ENCODE measurements at places on chromosomes 2 and 18.

DNA sequence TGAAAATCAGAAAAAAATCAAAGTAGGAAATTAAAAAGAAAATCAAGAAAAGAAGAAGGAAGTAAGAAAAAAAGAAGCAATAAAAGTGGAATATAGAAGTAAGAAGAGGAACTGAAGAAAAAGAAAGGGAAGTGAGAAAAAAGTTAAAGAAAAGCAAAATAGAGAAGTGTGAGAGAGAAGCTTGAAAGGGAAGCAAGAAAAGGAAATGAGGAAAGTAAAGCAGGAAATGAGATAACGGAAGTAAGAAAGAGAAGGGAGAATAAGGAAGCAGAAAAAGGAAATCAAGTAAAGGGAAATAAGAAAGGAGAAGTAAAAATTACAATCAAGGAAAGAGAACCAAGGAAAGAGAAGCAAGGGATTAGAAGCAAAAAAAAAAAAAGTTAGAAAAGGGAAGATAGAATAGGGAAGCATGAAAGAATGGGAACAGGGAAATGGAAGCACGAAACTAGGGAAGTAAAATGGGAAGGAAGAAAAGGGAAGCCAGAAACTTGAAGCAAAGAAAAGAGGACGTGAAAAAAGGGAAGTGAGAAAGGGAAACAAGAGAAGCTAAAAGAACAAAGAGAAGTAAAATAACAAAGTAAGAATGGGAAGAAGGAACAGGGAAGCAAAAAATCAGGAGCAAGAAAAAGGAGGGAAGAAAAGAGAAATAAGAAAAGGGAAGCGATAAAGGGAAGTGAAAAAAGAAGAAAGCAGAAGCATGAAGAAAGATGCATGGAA lies 243.3 kb upstream of the NCKAP5 start:
- H3K4me1 ChIP-seq, result no peaks in the 10 kb centered on the region
- no peaks in the 10 kb centered on the region for H3K27me3 ChIP-seq
- no peak for DNase-seq
- no peaks in the 10 kb centered on the region for H3K36me3 ChIP-seq
- H3K4me3 ChIP-seq, result no peak overlapping the region

- peak; percentile 40 for DNase-seq
- H3K4me1 ChIP-seq, result peaks cover 16% of the 10 kb centered on the region
- peaks cover 2% of the 10 kb centered on the region for H3K27me3 ChIP-seq
These were observed 775 bp downstream of the RNF125 start for GRCh38 chr18:32019251-32019948.

DNA sequence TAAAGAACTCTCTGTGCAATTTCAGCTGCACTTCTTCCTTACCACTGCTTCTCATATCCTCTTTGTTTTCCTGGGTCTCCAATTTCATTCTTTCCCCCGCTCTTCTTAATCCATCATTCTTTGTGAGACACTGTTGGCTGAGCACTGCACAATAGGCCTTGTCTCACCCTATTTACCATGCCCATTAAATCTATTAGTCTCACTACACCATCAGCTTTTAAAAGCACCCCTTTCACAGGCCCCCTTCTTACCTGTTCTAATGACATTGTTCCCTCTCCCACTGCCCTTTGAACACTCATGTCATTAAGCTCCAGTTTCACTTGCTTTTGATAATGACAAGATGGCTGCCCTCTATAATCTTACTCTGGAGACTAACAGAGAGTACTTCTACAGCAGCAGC lies 404.1 kb upstream of the ACVR2A start:
- no peaks in the 10 kb centered on the region for H3K27me3 ChIP-seq
- H3K4me1 ChIP-seq, result no peaks in the 10 kb centered on the region
- no peak overlapping the region for H3K4me3 ChIP-seq
- no peak overlapping the region for H3K27ac ChIP-seq
- DNase-seq, result no peak

DNA sequence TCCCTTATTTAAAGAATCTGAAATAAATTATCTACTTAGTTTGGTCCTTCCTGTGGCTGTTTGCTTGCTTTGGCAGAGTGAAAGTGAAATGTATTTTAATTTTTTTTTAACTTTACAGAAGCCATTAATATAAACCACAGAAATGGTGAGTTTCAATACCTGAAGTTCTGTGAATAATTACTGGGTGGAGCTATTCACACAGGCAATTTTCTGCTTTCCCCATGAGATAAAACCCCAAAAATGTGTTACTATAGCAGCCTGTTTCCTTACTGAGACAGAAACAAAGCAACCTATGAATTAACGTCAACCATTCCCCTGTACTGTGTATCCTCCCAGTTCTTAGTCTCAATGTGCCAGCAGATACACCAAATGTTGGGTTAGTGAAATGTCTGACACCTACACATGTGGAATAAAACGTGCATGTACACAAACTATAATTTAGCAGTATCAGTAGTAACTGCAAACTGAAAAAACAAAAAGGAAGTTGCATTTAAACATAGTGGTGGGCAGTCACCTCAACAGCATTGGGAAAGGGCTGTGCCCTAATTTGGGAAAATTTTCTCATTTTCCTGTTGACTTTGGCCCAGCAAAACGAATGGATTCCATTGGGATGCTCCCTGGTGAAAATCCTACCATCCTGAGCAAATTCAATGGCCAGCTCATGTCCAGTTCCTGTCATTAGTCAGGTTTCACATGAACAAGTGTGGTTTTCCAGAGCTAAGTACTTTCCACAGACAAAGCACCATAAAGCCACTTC lies 73.1 kb upstream of the RMDN2 start:
- no peak overlapping the region for H3K4me3 ChIP-seq
- no peaks in the 10 kb centered on the region for H3K27me3 ChIP-seq
- peaks cover 4% of the 10 kb centered on the region for H3K4me1 ChIP-seq
- no peak for DNase-seq
- no peaks in the 10 kb centered on the region for H3K36me3 ChIP-seq

GRCh38 chr2:238706673-238707072 lies 141.2 kb upstream of the TWIST2 start:
- H3K27ac ChIP-seq, result no peak overlapping the region
- no peaks in the 10 kb centered on the region for H3K36me3 ChIP-seq
- no peak overlapping the region for H3K4me3 ChIP-seq
- H3K27me3 ChIP-seq, result no peaks in the 10 kb centered on the region
- no peak for DNase-seq

DNA sequence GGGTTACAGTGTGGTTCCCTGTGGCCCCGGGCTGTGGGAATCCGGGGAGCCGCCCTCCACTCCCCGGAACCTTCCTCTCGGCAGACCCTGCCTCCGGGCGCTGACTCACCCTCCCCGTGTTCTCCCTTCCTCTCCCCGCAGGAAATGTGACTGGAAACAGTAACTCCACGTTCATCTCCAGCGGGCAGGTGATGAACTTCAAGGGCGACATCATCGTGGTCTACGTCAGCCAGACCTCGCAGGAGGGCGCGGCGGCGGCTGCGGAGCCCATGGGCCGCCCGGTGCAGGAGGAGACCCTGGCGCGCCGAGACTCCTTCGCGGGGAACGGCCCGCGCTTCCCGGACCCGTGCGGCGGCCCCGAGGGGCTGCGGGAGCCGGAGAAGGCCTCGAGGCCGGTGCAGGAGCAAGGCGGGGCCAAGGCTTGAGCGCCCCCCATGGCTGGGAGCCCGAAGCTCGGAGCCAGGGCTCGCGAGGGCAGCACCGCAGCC lies 59.5 kb downstream of the TNFRSF11A start:
- DNase-seq, result no peak
- H3K4me1 ChIP-seq, result peaks cover 1% of the 10 kb centered on the region
- H3K27me3 ChIP-seq, result no peaks in the 10 kb centered on the region
- H3K27ac ChIP-seq, result no peak overlapping the region
- no peak overlapping the region for H3K4me3 ChIP-seq

- H3K27me3 ChIP-seq, result no peaks in the 10 kb centered on the region
- no peak overlapping the region for H3K27ac ChIP-seq
- no peak overlapping the region for H3K4me3 ChIP-seq
- H3K36me3 ChIP-seq, result no peaks in the 10 kb centered on the region
- no peaks in the 10 kb centered on the region for H3K4me1 ChIP-seq
These were observed 28.0 kb downstream of the ZNF519 start for GRCh38 chr18:14104201-14104600.

- no peaks in the 10 kb centered on the region for H3K27me3 ChIP-seq
- no peaks in the 10 kb centered on the region for H3K36me3 ChIP-seq
- H3K4me1 ChIP-seq, result no peaks in the 10 kb centered on the region
These were observed 9.6 kb downstream of the GPAT2 start for GRCh38 chr2:96025194-96025492.

GRCh38 chr2:2746731-2747130 lies 415.7 kb upstream of the MYT1L start:
- no peak for DNase-seq
- H3K36me3 ChIP-seq, result no peaks in the 10 kb centered on the region
- no peak overlapping the region for H3K4me3 ChIP-seq
- H3K27me3 ChIP-seq, result no peaks in the 10 kb centered on the region

DNA sequence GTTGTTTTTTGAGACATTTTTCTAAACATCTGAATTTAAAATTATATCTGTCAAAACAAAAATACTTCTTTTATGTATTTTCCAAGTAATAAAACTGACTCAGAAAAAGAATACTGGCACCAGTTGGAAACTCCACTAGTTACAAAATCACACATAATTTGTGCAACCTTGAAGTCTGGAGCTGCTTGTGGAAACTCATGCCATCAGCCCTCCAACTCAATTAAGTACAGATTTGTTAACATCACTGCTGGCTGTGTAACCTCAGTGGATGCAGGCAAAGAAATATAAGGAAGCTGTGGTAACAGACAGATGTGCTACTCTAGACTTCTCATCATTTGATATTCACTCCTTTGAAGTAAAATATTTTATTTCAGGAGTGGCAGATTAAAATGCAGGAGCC lies 30.0 kb upstream of the RAPH1 start:
- no peaks in the 10 kb centered on the region for H3K27me3 ChIP-seq
- no peaks in the 10 kb centered on the region for H3K36me3 ChIP-seq
- no peak for DNase-seq
- H3K4me3 ChIP-seq, result no peak overlapping the region

GRCh38 chr2:7375901-7376300 lies 458.7 kb downstream of the RNF144A start:
- H3K27ac ChIP-seq, result no peak overlapping the region
- H3K4me1 ChIP-seq, result no peaks in the 10 kb centered on the region
- no peaks in the 10 kb centered on the region for H3K27me3 ChIP-seq

DNA sequence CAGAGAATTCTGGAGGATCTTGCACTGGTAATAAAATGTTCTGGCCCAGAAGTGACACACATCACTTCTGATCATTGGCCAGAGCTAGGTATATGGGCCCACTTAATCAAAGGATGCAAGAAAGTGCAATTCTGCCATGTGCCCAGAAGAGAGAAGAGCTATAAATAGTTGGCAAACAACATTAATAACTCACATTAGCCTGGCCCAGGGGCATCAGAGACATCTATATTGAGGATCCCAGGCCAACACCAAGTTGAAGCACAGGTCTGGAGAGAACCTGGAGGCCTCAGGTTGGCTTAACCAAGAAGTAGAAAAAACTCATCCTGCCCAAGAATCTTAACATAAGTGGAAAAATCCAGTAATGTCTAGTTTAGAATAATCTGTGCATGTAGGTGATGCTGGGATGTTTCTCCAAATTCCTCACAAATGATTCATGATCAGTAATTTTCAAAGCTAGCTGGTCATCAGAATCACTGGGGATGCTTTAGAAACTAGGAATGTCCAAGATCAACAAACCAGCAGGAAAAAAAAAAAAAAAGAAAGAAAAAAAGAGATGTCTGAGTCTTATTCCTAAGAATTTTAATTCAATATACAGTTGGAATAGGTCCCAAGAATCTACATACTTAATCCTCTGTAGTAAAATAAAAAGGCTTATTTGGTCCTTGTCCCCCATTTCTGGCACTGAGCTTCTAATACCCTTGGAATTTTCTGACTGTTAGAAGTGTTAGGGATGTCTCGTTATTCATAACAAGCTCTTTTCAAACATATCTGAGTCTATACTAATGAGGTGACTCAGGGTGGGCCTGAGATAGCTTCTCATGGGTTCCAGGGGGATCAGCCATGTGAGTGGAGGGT lies 35.0 kb upstream of the EVA1A start:
- no peak for DNase-seq
- H3K27ac ChIP-seq, result no peak overlapping the region
- H3K4me1 ChIP-seq, result no peaks in the 10 kb centered on the region
- no peaks in the 10 kb centered on the region for H3K36me3 ChIP-seq

DNA sequence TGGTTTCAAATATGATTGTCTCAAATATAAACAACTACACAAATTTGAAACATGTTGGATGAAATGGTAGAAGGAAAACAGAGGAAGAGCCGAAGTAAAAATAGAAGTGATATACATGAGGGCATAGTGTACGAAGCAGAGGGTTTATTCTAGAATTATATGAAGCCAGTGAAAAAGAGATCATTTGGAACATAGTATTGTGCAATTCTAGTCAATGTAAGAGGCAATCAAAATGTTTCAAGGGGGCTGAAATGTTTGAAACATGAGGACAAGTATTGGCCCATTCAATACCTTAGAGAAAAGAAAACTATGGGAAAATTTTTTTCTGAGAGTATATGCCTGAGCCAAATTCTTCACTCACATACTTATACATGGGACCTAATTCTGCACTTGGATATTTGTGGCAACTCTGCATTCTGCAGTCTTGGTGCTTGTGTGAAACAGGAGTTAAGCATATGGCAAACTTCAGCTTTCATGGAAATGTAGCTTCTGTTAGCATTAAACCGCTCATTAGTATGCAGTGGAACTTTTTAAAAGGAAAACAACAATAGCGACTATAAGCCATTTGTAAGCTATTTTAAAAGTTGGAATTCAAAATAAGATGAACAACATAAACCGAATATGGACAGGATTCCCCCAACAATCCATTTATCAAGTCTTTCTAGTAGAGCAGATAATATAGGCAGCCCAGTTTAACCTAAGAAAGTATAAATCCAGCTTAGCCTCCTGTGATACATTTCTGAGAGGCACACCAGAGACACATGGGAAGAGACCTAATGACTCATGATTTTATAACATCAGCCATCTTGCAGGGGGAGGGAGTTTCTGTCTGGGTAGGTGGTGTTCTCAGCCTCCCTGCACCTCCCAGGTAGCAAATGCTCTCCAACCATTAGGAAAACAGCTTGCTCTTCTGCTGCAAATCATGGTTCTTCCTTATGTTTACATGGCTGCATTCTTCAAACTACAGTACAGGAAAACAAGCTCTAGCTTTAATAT lies 197.8 kb downstream of the PAX3 start:
- H3K27ac ChIP-seq, result no peak overlapping the region
- no peaks in the 10 kb centered on the region for H3K4me1 ChIP-seq

- no peaks in the 10 kb centered on the region for H3K27me3 ChIP-seq
- H3K27ac ChIP-seq, result no peak overlapping the region
- no peak for DNase-seq
- no peaks in the 10 kb centered on the region for H3K4me1 ChIP-seq
These were observed 169.8 kb downstream of the TRIM43 start for GRCh38 chr2:95761556-95761955.

DNA sequence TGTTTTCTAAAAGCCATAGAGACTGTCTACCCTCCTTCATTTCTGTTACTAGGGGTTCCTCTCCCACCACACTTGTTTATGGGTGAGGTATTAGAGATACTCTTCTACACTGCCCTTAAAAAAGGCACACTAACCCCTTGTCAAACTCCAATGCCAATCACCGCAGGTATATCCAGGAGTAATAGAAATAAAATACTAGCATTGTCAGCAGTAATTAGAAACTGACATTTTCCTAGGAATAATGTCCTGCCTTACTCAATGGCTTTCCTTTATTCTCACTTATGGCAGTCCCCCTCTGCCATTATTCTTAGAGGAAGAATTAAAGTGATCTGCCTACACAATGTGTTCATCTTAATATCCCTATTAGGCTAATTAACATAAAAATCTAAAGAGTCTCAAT lies 5.0 kb upstream of the BUB1 start:
- H3K36me3 ChIP-seq, result no peaks in the 10 kb centered on the region
- H3K4me3 ChIP-seq, result no peak overlapping the region
- H3K27ac ChIP-seq, result no peak overlapping the region
- peaks cover 14% of the 10 kb centered on the region for H3K4me1 ChIP-seq
- no peaks in the 10 kb centered on the region for H3K27me3 ChIP-seq
